Epithelial cell of esophagus (primary cell): ENCODE measurements at places on chromosomes 1 and 21.

GRCh38 chr1:77120950-77121349 is 98.3 kb downstream of the PIGK start:
- no peak for DNase-seq

- DNase-seq: no peak
Measured at GRCh38 chr21:46114963-46115362, 17.1 kb downstream of the COL6A2 start.

DNA sequence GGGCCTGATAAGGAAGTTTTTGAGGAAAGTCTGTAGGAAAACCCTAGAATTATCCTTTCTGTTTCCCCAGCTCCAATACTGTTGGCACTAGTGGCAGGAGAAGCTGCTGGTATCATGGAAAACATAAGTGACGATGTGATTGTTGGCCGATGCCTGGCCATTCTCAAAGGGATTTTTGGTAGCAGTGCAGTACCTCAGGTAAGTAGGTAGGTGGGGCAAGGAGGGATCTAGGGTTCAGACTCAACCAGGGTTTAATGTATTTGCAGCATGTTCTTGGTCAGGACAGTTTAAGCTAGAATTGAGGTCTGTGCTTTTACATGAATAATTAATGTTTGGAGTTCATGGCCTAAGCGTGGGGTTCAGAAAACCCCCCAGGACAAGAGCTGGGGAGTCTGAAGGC is 62.1 kb downstream of the KDM1A start:
- DNase-seq: peak; percentile 48

DNA sequence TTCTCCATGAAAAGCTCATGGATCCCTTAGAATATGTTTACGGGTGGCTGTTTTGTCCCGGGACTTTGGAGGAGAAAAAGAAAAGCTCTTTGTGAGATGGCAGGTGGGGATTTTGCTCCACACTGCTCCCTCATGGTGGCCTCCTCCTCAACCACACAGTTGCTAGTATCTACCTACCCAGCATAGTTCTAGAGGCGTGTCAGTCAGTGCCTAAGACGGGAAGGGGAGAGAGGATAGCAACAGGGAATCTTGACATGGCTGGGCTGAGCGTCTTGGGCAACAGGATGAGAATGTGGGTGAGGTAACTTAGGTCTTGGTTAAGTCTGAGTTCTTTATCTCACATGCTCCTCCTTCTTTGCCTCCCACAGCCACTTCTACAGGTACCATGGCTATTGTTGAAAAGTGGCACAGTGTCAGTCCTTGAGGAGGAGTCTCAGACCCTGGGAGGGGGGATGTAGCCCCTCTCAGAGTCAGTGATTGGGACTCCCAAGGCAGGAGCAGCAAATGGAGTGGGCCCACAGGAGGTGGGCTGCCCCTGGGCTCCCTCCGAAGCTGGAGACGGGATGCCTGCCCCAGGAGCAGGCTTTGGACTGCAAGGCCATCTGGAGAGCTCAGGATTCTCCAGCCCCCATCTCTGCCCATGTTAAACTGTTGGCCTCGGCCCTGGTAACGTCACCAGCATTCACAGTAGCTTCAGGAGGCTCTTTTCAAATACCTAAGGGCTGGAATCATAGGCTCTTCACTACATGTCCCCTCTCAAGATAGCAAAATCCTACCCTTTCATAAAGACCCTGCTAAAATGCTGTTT is 75.4 kb downstream of the TENT5C start:
- DNase-seq: peak; percentile 24

- DNase-seq: no peak
Measured at GRCh38 chr1:78053498-78053897, 7.7 kb downstream of the GIPC2 start.

- peak; percentile 62 for DNase-seq
Measured at GRCh38 chr1:150548632-150549495, at the start of gene ADAMTSL4. TSS of gene ADAMTSL4 (plus strand) at chr1:150549408. CDS start at chr1:150552289, 2,881 bp downstream.

DNA sequence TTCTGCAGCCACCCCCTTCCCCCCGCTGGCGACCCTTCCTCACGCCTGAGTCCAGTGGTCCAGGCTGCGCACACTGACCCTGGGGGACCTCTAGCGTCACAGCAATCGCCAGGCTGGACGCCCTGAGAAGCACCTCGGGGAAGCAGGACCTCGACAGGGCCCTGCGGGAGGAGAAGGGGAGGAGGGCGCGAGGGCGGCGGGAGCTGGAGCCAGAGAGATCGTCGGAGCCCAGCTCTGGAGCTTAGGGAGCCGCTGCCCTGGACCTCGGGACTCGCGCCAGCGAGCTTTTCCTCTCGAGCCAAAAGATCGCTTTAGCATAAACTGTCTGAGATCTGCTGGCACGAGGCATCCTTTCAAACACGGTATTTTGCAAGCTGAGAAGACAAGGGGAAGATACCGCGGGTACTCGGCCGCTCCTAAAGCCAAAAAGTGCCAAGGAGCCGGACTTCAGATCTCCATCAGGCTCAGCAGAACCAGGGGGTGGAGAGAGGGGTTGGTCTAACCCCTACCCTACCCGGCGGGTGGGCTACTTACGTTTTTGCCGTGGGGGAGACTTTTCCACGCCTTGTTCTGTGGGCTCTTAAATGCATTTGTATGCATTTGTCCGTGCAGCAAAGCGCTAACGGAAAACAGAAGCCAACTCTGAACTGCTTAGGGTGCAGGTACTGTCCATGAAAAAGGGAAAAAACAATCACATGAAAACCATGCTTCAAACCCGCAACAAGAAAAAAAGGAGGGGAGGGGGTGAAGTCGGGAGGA is 586 bp downstream of the COL24A1 start:
- DNase-seq: peak; percentile 16

GRCh38 chr1:74812180-74812541 is 79.2 kb downstream of the TYW3 start:
- DNase-seq: no peak

DNA sequence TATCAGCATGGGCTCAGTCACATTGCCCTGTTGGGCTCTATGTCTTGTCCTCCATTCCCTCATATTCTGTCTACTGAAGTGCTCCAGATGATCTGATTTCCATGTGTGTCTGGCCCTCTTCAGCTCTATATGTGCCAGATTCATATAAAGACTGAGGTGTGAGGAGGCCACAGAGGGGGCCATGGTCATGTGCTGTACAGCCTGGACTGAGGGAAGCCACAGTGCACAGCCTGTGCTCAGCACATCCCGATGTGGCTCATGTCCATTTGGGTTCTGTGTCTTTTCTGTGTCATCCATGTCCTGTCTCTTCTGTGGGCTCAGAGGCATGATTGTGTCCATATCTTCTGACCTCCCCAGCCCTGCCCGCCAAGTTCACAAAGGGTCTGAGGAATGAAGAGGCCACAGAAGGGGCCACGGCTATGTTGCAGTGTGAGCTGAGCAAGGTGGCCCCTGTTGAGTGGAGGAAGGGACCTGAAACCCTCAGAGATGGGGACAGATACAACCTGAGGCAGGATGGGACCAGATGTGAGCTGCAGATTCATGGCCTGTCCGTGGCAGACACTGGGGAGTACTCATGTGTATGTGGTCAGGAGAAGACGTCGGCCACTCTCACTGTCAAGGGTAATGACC is 97.0 kb downstream of the OBSCN start:
- DNase-seq: no peak

DNA sequence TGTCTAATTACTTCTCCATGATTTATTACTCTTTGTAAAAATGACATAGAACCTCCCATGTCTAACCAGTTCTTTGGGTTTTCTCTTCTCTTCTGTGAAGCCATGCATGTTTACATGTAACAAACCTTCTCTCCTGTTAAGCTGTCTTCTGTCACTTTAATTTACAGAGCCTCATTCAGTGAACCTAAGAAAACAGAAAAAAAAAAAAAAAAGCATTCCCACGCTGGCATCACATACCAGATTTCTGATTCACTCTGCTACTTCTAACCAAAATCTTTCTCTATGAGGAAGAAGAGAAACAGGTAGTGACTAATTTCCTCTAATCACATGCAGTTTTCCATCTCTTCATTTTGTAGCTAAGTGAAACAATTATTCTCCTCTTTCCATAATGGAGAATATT is 141.4 kb upstream of the CXADR start:
- peak; percentile 81 for DNase-seq

DNA sequence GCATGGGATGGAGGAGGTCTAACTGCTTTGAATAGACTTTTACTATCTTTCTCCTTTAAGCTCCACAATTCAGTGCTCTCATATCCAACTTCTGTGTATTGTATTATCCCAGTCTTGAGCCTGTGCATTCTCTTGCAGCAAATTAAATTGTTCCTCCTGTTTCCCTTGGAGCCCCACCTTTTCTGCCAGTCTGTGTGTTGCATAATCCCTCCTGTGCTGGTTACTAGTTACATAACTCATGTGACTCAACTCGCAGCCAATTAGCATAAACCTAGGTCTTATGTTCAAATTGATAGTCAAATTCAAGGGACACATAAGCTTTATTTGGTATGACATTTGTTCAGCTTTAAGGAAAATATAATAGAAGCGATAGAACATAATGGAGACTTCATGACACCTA is 1863.5 kb downstream of the MRPL39 start:
- peak; percentile 0 for DNase-seq

- DNase-seq: no peak
Measured at GRCh38 chr1:107299521-107299920, 158.7 kb downstream of the NTNG1 start.

DNA sequence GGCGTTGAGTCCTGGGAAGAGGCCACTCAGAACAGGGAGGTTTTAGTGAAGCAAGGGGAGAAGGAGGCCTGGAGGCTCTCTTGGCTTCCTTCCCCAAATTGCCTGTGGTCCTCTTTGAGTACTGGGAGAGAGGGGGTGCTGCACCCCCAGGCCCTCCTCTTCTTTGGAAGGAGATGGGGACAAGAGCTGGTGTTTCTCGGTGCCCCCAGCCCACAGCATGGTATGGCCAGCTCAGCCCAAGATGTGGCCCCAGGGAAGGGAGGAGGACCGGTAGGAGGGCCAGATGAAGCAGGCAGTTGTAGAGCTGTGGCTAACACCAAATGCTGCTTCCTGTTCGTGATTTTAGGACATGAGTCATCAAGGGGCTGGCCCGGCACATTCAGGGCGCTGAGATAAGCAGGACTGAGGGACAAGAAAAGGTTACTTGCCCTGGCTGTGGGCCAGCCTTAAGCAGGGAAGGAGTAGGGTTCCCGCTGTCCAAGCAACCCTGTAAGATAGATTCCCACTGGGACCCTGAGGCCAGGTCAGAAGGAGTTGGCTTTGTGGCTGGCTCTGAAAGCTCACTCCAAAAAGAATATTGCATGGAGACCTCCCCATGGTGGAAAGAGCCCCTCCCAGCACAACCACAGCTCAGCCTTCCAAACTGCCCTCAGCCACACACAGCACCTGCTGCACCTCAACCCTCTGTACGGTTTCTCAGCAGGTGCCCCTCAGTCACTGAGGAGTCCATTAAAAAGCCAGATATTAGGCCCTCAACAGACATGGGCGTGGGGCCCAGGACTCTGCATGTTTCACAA is 4.9 kb upstream of the TNFRSF1B start:
- DNase-seq: peak; percentile 70

DNA sequence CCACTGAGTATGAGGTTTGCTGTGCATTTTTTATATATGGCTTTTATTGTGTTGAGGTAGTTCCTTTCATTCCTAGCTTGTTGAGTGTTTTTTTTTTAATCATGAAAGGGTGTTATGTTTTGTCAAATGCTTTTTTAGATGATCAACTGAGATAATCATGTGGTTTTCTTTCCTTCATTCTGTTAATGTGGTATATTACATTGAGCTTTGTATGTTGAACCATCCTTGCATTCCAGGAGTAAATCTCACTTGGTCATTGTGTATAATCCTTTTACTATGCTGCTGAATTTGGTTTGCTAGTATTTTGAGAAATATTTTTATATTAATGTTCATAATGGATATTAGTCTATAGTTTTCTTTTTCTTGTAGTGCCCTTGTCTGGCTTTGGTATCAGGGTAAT is 11.1 kb upstream of the ZBTB40 start:
- DNase-seq: no peak

DNA sequence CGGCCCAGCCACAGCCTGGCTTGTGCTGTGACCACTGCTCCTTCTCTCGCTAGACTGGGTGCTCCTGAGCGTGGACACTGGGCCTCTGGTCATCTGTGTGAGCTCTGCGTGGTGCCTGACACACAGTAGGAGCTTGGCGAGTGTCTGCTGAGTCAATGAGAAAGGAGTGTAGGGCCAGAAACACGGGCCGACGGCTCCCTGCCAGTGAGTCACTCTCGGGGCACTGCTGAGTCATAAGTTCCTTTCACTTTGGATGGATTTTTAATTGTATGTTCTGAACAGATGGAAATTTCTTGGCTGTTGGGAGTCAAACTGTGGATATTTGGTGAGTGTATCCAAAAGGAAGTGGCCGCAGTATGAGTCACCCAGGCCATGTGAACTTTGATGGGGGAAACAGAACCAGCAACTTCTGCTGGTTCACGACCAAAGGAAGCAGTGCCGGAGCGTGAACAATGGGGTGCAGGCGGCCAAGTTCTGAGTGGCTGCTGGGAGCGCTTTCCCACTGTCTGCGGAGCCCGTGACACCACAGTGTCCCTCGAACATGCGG is 41.0 kb upstream of the COL18A1 start:
- DNase-seq: peak; percentile 89

- DNase-seq: no peak
Measured at GRCh38 chr1:171961861-171962260, 120.6 kb downstream of the DNM3 start.

DNA sequence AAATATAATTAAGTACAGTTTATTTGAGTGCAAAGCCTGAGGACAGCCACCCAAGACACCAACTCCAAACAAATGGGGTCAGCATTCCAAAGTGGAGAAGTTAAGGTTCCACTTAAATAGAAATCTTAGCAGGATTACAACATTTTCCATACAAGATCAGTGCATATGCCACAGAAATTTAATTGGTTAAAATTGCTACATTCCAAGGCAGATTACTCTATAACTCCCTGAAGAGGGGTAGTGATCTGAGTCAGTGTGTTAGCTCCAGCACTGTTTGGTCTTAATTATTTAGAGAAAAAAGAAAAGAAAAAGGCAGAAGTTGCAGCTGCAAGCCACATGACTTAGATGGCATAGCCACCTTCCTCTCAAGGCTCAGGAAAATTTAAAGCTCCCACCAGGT is 297.5 kb downstream of the HHIPL2 start:
- DNase-seq: no peak

DNA sequence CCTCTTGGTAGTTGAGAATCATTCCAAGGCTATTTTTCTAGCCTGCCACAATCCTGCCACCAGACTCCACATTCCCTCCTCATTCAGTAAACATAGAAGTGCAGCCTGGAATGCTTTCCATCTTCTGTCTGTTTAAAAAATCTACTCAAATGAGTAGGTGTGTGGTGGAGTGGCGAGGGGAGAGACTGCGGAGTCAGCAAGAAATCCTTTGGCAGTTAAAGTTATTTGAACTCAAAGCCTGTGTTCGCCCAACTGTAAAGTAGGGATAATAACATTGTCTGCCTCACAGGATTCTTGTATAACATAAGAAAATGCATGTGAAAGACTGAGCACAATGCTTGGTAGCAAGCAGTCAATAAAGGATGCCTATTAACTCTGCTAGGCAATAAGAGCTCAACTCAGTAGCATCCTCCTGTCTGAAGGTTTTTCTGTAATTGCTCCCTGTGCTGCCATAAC is 22.2 kb upstream of the DPT start:
- no peak for DNase-seq

DNA sequence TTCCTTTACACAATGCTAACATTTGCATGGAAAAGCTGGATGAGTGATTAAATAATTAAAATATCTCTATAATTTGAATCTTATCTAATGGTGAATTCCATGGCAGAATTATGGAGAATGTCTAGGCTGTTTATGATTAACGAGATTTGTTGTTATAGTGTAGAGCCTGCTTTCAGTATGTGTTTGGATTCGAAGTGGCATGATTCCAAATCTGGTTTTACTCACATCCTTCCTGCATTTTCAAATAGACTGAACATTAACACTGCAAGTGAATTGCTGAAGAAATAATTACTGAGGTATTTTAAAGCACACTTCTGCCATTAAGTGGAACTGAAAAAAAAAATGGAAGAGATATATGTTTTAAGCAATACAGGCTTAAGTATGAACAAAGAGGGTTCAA is 5.1 kb upstream of the NEK7 start:
- DNase-seq: no peak

- DNase-seq: no peak
Measured at GRCh38 chr1:154463512-154463990, 38.5 kb upstream of the TDRD10 start.
